Cerebellar cortex (tissue), 1 donor: ENCODE measurements at places on chromosomes 5 and 9.

DNA sequence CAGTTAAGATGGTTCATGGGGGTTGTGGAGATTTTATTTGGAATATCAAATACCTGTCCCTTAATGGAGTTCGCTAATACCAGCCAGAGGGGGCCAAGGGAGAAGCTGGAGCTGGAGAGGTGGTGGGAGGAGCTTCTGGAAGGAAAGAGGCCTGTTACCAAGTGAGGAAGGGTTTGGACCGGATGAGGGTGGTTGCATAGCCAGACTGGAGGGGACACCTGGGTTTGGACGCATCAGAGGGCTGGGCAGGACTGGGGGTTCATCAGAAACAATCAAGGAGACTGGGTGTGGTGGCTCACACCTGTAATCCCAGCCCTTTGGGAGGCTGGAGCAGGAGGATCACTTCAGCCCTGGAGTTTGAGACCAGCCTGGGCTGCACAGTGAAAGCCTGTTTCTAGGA, 111.8 kb upstream of the IER5L start:
- DNase-seq = no peak

DNA sequence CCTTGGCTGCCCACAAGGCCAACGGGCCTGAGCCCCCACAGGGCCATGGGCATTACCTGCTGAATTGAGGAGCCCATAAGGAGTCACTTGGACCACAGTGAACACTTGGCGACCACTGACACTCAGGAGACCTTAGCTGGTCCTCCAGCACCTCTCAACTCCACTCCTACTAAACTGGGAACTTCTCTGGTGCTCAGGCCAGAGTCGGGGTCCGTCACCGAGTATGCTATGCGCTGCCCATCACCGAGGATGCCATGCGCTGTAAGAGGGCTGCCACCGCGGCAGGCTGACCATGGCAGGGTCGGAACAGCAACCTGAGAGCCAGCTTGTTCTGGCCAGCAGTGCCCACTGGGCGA, 600 bp upstream of the SQSTM1 start:
- DNase-seq = no peak

- no peak for DNase-seq
These were observed 199.6 kb upstream of the DAB2 start for GRCh38 chr5:39624268-39624886.

DNA sequence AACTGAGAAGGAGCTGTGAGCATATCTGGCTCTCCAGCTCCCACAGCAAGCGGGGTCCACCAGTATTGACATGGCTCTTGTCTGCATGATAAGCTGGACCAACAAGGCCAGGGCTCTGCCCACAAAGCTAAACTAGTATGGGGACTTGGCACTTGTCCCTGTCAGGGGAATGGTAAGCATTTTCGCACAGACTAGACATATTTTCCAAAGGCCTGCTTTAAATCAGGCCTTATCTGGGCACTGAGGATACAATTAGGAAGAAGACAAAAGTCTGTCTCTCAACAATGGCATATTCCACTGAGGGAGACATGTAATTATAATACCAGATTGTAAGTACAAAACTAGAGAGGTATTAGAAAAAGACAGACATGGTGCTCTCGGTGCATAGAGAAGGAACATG, 32.1 kb downstream of the CSF2 start:
- DNase-seq = no peak

- DNase-seq = no peak
These were observed 9.2 kb downstream of the SLC6A3 start for GRCh38 chr5:1436036-1436435.

DNA sequence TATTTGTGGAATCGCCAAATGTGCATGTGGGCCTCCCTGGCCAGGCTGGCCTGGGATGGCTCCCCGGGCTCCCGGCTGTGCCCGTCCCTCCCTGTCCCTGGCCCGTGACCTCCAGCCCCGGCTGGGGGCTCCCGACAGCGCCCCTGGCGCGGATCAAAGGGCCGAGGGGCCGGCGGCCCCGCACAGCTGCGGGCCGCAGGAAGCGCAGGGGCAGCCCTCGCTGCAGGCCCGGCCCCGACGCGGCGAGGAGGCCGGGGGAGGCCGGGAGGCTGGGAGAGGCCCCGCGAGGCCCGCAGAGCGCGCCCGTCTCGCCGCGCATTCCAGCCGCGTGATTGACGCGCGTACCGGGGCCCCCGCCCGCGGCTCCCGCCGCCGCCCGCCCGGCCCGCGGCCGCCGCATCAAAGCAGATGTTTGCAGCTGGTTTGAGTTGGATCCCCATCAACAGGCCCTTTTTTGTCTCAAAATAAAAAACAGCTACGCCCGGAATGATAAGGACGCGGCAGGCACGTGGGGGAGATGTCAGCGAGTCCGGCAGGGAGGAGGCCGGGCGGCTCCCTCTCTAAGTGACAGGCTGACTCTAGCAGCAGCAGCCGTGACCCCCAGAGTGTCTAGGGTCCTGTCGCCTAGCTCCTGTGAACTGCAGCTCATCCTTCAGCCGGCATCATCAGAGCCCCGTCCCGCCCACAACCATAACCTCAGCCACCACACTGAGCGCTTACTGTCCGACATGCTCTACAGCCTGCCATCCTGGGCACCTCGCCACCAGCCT, 69.4 kb downstream of the LMX1B start:
- no peak for DNase-seq

DNA sequence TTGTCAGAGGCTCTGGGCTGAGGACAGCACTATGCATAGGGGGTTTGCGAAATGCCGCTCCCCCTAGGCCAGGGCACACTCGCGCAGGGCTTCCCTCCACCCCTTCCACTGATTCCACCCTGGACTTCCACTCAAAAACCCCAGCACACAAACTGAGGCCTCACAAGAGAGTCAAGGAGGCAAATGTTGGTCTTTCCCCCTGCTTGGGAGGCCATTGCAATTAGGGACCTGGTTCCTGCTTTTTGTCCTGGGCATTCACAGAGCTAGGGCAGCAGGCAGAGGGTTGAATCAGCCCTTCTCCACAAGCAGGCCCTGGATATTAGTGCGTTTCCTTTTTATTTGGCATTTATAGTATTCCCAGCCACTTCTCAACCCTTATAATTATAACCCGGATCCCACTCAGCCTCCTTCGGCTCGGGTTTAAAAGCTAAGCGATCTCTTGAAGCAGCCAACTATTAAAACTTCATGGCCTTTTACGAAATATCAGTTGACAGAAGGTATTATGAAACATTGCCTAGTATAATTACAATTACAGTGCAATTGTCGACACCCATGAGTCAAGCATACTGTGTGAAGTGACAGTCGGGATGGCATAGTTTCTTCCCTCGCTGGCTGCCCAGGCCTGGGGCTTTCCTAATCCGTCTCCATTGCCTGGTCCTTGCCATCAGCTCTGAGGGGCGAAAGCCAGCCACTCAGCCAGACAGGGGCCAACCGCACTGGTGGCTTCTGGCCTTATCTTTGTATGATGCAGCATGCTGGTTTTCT, 285.5 kb upstream of the MAP3K1 start:
- DNase-seq = no peak

- no peak for DNase-seq
These were observed 345 bp downstream of the DNAI1 start for GRCh38 chr9:34458959-34459340.

- no peak for DNase-seq
These were observed 46.6 kb downstream of the COL5A1 start for GRCh38 chr9:134688231-134688630.

- DNase-seq = no peak
These were observed 7.8 kb downstream of the LIX1 start for GRCh38 chr5:97134634-97135033.

DNA sequence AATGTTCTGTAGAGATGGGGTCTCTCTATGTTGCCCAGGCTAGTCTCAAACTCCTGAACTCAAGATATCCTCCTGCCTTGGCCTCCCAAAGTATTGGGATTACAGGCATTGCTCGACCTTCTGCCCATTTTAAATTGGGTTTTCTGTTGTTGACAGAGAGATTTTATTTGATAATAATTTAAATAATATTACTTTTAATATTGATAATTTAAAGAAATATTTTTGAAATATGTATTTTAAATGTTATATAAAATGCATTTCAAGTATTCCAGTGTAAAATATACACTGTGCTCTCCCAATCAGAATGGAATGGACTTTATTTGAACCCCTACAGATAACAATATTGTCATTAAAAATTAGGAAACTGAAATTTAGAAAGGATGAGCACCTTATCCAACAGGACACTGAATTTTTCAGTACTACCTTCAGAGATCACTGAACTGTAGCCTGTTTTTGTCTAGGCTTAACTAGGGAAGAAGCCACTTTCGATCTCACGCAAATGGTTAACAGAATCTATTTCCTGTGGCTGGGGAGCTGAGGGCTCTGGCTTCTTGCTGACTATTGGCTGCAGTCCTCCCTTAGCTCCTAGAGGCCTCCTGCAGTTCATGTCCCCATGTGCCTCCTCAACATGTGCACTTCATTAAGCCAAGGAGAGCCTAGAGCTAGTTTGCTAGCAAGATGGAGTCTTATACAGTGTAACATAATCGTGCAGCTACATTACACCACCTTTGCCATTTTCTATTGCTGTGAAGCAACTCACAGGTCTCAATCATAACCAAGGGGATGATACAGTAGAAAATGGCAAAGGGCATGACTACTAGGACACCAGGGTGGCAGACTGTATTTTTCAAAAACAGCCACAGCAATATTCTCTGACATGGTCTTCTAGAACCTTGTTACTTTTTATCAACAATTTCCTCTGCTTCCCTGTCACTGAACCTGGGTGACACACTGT, 150.0 kb downstream of the CDC42SE2 start:
- no peak for DNase-seq

DNA sequence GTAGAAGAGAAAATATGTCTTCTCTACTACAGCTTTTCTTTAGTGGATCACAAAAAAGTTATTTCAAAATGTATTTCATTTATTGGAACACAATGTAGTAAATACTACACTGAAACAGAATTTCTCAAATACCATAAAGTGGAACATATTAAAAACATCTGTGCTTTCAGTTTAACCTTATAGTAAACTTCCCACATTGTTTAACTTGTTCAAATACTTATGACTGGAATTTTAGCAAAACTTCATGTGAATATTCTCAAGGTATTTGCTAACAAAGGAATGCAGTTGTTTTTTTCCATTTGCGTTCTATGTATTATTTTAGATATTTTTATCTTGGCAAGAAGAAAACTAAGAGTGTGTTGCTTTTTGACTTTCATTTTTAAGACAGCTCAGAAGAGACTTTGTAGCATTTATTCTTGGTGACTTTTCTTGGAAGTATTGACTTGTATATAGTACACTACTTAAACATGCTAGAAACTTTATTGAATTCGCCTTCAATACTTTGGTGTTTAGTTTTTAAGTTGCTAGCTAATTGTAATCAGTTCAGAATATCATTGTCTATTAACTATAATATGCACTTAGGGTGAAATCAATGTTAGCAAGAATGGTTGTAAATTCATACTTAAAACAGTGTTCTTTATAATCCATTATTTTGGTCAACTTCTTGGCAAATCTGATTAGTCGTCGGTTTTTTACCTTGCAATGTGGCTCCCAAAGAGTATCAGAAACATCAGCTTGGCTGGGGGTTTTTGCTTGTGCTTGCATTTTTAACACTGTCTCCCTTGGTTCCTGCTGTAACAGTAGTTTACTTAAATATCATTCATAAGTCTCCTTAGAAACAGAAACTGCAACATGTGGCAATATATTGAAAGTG, 5.0 kb upstream of the RHOBTB3 start:
- no peak for DNase-seq

GRCh38 chr9:101029315-101030085, 973 bp downstream of the PLPPR1 start:
- DNase-seq = no peak

GRCh38 chr5:65728218-65728617, 6.2 kb downstream of the NLN start:
- no peak for DNase-seq

GRCh38 chr5:95045181-95045965, 239.5 kb downstream of the MCTP1 start:
- no peak for DNase-seq

DNA sequence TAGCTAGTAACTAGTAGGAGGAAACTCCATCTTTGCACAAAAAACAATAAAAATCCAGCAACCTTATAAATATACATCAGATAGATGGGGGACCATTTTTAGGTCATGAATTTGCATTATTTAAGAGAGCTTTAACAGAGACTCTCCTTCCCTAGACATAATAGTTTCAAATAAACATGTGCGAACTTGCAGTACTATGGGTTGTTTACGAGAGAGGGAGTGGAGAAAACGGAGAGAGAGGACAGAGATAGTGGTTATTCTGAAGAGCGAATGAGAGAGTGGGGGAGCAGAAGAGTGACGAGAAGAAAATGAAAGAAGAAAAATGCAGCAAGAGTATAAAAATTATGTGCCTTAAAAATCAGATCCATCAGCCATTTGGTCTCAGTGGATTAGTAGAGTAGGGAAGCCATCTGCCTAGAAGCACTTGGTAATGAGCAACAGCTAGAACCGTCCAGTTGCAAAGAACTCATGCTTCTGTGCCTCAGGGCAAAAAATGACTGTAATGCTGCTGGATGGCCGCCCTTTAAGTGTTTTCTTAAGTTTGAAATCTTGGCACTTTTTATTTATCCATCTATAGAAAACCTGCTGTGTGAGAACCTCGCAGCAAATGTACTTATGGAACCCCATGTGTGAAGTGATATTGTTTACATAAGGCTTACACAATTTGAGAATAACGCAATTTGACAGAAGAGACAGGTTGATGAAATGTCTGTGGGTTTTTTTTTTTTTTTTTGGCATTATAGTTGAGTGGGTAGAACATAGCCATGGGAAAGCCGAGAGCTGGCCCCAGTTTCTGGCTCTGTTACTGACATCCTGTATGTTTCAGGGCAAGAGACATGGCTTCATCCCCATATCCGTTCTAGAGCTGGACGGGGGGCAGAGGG, 95.6 kb upstream of the ZNF608 start:
- no peak for DNase-seq

GRCh38 chr5:147791181-147791580, 8.7 kb upstream of the JAKMIP2 start:
- DNase-seq = no peak

- no peak for DNase-seq
These were observed 40.3 kb upstream of the BARHL1 start for GRCh38 chr9:132541870-132542830.

GRCh38 chr9:30661925-30662324, 1722.5 kb upstream of the ACO1 start:
- DNase-seq = no peak

- DNase-seq = no peak
These were observed 371.1 kb downstream of the SPOCK1 start for GRCh38 chr5:137128012-137128411.

GRCh38 chr5:52735139-52735538, 52.6 kb upstream of the ITGA1 start:
- DNase-seq = no peak
